ENCODE measurements at places on chromosomes 2 and 18.

GRCh38 chr18:8040021-8040420 is 472.9 kb downstream of the PTPRM start:
- DNase-seq: peak; percentile 42

DNA sequence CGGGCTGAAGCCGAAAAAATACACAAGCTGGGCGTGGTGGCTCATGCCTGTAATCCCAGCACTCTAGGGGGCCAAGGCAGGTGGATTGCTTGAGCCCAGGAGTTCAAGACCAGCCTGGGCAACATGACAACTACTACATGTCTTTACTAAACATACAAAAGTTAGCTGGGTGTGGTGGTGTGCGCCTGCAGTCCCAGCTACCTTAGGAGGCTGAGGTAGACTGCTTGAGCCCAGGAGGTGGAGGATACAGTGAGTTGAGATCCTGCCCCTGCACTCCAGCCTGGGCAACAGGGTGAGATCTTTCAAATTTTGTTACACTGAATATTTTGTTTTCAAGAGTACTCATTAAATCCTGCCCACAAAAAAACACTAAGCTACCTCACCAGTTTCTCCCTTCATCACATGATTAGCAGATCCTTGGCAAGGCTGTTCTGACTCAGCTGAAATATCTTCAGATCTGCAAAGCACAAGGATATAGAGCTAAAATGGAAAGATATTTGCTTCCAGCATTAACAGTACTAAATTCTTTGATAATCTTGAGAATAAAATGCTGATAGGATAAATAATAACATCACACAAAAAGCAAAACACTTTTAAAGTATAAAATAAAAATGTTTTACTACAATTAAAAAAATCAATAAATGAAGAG is 28.2 kb upstream of the MCM6 start:
- no peak for DNase-seq

DNA sequence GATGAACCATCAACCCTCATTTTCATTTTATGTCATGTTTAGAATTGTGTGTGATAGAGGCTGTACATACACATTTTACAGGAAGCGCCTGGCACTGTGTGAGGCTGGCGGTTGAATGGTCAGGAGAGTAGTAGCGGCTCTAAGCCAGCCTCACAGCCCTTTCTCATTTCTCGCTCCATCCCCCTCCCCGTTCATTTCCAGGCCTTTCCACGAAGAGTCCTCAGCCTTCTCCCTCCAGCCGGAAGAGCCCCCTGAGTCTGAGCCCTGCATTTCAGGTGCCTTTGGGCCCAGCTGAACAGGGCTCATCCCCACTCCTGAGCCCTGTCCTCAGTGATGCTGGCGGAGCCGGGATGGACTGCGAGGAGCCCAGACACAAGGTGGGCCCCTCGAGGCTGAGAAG is 51.8 kb downstream of the STK25 start:
- DNase-seq: no peak

DNA sequence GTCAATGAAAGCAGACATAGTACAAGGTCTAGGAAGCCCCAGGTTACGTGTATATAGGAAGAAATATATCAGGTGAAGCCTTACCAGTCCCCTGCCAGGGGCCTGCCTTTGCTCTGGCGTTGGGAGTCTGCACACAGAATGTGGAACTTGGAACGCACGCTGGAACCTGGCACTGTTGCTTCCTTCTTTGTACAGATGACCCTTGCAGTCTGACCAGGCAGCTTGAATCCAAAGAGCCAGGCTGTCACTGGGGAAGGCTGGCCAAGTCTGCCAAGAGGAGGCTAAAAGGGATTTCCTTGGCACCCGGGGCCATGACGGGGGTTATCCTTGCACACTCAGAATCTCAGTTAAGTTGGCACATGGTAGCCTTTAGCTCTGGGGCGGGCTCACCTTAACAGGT is 39.5 kb downstream of the TMEM247 start:
- DNase-seq: no peak

GRCh38 chr2:239114119-239114581 is 266.3 kb downstream of the TWIST2 start:
- DNase-seq: no peak

All from retina (tissue), 1 donor.